Astrocyte (in vitro differentiated cells and primary cell): ENCODE measurements at places on chromosomes 4 and X.

GRCh38 chr4:56880572-56880971 is 27.1 kb upstream of the REST start:
- DNase-seq = no peak

- peak; percentile 99 for DNase-seq
Observed at GRCh38 chr4:141028024-141028529, 105.2 kb downstream of the RNF150 start.

- no peak for DNase-seq
Observed at GRCh38 chrX:73832319-73832718, 269.3 kb downstream of the CHIC1 start.

GRCh38 chr4:91373546-91373945 is 930.2 kb upstream of the GRID2 start:
- no peak for DNase-seq

DNA sequence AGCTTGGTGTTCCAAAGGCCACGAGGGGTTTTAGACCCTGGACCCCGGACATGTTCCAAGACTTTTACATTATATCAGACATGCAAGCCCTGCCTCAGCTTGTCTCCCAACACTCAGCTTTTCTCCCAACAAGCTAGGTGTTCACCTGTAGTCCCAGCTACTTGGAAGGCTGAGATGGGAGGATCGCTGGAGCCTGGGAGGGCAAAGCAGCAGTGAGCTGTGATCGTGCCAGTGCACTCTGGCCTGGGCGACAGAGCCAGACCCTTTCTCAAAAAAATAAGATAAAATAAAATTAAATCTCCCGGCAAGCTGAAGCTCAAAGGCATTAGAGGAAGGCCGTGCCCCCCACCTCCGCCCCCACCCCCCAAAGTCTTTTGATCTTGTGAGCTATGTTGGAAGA is 13.7 kb downstream of the CTAG1A start:
- no peak for DNase-seq

DNA sequence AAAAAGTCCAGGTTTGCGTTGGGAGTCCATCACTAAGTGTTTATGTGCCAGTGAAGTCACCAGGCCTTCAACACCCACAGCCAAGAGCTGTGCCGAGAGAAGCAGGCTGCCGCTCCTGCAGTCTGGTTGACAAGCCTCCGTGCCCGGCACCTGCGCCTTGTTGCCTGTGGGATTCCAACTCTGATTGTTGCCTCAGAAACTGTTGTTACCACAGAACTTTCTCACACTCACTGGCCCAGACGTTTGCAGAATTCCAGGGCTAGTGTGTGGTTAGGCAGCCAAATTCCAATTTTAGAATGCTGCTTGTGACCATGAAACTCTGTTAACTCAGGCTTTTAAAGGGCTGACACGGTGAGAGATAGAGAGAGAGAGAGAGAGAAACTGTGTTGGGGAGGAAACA is 119.5 kb upstream of the LIMCH1 start:
- peak; percentile 92 for DNase-seq

DNA sequence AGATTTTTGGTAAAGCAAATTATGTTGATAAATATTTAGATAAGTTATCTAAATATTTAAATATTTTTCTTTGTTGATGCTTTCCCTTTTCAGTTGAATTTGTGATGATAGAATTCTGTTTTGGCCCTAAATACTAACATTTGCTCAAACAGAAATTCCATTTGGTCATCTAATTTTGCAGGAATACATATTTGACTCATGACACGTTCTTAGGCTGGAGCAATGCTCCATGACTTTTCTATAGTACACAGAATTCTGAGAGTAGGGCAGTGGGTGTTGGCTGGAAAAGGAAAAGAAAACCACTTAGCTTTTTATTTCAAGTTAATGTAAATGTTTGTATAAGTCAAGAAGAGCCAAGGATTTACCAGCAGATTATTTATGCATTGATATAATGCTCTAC is 58.6 kb upstream of the GK2 start:
- DNase-seq = no peak

DNA sequence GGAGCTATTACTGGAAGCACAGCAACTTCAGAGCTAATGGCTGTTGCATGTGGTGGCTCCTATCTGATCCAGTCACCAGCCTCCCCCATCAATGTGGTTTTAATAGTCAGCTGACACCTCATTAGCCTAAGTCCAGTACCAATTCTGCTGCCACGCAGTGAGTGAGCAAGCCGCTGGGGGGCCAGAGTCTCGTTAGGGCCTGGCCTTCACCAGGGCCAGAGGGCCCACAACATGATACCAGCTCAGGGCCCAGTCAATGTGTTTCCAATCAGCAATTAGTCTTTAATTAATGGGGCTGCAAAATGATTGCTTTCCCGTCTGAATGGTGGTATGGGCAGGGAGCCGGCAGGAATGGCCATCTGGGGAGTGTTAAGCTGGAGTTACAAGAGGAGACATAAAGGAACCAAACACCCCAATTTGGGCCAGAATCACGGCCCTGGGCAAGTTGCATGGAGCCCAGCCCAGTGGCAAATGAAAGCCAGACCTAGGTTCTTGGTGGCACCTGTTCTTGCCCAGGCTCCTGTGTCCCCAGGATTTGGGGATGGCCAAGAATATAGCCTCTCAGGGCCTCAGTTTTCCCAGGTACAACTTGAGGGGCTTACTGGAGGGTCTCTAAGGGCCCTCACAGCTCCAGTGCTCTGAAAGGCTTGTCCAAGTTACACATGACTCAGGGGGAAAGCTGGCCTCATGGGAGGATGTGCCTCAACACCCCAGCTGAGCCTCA is 119.2 kb downstream of the EFNB1 start:
- DNase-seq = no peak

GRCh38 chr4:2154215-2154740 is 87.6 kb downstream of the HAUS3 start:
- DNase-seq = no peak

GRCh38 chr4:183919141-183919540 is 14.0 kb downstream of the STOX2 start:
- DNase-seq = no peak

- peak; percentile 83 for DNase-seq
Observed at GRCh38 chr4:89492581-89493071, 185.0 kb upstream of the GPRIN3 start.

DNA sequence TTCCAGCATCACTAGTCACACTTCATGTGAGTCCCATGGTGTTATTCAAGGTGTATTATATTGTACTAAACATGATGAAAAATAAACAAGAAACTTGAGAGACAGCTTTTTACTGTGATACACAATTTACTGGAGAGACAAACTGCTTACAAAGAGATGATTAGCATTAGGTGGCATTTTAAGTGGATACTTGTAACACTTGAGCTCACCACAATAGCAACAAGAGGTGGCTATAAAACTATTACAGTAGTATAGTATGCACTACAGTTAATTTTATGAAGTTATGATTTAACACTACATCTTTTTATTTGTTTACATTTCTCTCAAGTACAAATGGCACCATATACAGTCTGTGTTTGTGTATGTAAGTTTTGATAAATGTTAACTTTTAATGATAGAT is 246.6 kb downstream of the PARM1 start:
- no peak for DNase-seq

DNA sequence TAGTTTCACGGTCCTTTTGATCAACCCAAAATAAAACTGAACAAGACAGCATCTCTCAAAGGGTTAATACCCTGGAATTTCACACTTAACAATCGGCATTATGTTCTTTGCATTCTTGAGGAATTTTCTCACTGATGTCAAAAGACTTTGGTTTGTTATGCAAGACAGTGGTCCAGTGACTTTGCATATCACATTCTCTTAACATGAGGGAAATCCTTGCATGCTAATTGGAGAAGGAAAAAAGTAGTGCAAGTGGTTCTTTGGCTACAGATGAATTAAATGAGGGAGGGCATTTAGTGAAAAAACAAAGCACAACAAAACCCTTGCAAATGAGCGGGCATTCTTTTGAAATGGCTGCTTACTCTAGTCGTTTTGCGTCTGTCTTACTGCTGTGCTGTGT is 105.1 kb upstream of the LIMCH1 start:
- peak; percentile 94 for DNase-seq

GRCh38 chr4:110248831-110249253 is 50.4 kb upstream of the ELOVL6 start:
- DNase-seq = no peak

DNA sequence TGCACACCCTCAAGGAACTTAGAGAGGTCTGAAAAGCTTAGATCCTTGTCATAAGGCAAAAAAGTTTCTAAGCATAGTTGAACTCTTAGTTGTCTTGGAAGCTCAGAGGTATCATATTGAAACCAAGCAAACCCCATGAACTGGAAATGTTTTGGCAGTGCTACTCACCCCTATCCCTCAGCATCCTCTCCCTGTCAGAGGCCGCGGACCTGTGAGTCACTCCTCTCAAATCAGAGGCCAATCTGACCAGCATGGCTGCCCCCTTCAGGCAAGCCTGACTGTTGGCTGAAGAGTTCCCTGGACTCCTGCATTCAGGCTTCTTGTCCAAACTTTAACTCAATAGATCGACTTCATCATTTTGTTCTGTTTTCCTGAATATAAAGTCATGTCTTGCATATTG is 69.4 kb downstream of the KCNIP4 start:
- peak; percentile 40 for DNase-seq

- no peak for DNase-seq
Observed at GRCh38 chrX:45447331-45447730, 246.7 kb upstream of the DIPK2B start.

- DNase-seq = no peak
Observed at GRCh38 chr4:174362340-174362739, 78.6 kb downstream of the CEP44 start.

DNA sequence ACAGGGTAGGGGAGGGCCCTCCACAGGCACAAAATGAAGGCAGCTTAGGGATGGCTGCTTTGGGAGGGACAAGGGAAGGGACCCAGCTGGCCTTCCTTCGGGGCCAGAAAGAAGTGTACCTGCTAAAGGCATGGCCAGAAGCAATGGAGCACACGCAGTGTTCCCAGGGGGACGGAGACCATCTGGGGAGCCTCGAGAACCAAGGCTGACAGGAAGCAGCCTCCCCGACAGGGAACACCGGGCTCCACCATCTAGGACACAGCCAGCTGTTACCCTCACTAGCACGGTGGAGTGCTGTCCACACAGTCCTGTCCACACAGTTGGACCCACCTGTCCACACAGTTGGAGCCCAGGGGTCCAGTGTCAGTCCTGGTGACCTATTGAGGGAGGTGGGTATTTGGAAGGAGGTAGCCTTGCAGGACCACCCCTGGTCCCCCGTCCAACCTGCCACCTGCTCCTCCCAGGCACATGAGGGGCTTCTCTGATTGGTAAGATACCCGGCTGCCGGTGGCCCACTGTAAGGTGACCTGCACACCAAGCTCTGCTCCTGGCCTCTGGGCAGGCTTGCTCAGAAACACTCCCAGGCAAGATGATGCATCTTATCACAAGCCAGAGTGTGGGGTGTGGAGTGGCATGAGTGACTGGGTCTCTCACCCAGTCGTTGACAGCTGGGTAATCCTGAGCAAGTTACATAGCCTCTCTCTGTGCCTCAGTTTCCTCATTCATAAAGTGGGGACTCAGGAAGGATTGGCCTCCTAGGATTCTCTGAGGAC is 20.5 kb upstream of the AFAP1 start:
- no peak for DNase-seq

DNA sequence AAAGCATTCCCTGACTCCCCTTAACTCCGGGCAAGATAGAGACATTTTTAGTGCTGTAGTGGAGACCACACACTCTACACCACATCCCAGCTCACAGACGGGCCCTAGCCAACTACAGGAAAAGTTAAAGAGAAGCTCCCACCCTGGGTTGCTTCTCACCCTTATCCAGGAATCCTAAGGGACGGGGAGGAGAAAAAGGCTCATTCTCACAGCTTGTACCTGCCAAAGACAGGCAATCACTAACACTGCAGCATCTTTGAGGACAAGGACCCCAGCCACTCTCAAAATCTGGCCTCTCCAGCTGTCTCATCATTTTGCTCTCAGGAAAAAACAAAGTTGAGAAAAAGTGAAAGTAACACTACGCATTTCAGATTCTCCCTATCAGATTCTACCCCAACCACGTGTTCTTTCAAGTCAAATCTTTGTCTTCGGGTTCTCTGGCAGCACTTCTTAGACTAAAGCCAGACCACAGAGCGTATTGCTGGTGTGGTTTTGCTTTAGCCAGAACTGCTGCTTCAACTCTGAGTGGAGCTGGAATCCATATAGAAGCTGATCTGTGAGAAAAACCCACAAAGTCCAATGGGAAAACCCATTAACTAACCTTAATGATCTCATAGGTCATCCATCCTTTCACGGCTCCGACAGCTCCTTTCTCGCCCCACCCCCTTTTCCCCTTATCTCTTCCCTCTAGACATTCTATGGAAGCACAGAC is 605.9 kb upstream of the DIPK2B start:
- DNase-seq = peak; percentile 97

GRCh38 chr4:13117185-13117584 is 367.0 kb downstream of the RAB28 start:
- DNase-seq = no peak

DNA sequence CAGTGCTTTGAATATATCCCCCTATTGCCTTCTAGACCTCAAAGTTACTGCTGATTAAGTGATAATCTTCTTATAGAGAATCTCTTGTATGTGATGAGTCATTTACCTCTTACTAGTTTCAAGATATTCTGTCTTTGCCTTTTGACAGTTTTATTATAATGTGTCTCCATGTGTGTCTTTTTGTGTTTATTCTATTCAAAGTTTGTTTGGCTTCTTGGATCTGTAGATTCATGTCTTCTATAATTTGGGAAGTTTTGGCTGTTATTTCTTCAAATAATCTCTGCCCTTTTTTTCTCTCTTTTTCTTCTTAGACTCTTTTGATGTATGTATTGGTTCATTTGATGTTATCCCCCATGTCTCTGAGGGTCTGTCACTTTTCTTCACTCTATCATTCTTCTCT is 915.7 kb upstream of the GRIA3 start:
- no peak for DNase-seq

GRCh38 chr4:11605597-11605996 is 176.9 kb upstream of the HS3ST1 start:
- DNase-seq = no peak

GRCh38 chr4:137226900-137227299 is 305.4 kb downstream of the PCDH18 start:
- no peak for DNase-seq

- DNase-seq = no peak
Observed at GRCh38 chr4:159926871-159927270, 824.0 kb downstream of the RAPGEF2 start.

GRCh38 chrX:17549107-17549651 is 174.2 kb downstream of the NHS start:
- DNase-seq = no peak

GRCh38 chrX:54237014-54237413 is 54.0 kb upstream of the FAM120C start:
- DNase-seq = no peak

- no peak for DNase-seq
Observed at GRCh38 chrX:12159799-12160198, 21.5 kb downstream of the FRMPD4 start.

DNA sequence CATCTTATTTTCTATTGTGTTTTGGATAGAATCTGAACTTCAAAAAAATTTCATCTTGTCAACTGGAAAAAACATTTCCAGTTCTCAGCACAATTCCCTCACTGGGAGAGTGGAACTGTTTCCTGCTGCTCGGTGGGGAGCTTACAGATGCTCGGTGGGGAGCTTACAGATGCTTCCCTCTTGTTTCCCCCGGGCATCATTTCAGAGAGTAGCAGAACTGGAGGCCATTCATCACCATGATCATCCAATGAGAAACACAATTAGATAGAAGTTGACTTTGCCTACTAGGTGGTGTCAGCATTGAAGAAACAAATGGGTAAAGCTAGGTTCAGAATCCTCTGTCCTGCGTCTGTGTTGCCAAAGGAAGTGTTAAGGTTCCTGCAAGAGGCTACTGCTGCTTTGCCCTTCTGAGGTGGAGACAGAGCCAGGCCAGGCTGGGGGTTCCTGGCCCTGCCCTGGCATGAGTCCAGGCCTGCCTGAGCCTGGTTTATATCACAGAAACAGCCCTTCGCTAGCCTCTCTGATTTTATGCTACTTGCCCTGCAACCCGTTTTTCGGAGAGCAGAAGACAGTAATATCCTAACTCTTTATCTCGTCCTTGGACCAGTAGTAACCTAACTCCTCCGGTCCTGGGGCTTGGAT is 70.6 kb downstream of the TAPT1 start:
- no peak for DNase-seq
